Activated naive CD4-positive, alpha-beta T cell treated with anti-CD3 and anti-CD28 coated beads for 36 hours (primary cell): ENCODE measurements at places on chromosomes 1 and 21. TPM values are rescaled to one million over a fixed set of nuclear protein-coding genes. Genes with fewer than 3 reads are reported as not detected.

DNA sequence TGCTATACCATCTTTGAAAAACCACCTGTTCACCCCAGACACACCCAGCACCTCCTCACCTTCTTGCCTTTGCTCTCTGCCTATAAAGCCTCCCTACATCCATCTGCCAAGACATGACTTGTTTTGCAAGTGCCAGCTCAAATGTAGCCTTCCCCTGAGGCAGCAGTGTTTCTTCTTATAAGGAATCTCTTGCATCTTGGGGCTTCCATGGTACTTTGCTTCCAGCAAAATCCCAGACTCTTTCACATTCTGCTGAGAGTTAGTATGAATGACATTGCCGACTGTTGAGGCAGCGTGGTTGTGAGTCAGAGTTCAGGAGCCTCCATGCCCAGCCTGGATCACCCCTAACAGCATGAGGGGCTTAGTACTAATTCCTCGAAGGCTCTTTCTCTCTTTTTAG, 217.4 kb upstream of the RUNX1 start:
- no peak for DNase-seq
- peaks cover 2% of the 10 kb centered on the region for H3K4me1 ChIP-seq
- no peak overlapping the region for H3K27ac ChIP-seq
- no peaks in the 10 kb centered on the region for H3K27me3 ChIP-seq

DNA sequence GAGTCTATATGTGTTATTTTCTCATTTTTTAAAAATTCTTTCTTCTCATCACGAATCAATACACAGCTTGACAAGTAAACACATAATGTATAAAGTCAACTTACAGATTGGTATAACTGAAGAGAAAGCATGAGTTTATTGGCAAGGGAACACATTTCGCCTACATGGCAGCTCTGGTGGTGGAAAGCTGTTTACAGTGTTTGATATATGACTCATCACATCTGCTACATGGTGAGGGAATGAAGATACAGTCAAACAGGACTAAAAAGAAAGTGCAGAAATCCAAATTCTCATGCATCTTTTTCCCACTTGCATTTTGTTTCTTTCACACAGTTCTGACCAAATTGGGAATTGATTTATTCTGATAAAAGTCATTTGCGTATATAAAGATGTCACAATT, 122.2 kb upstream of the ADGRL4 start:
- H3K27ac ChIP-seq, result no peak overlapping the region
- no peaks in the 10 kb centered on the region for H3K36me3 ChIP-seq
- H3K27me3 ChIP-seq, result no peaks in the 10 kb centered on the region
- no peak for DNase-seq
- H3K4me3 ChIP-seq, result no peak overlapping the region

- DNase-seq, result no peak
- no peaks in the 10 kb centered on the region for H3K36me3 ChIP-seq
- no peak overlapping the region for H3K27ac ChIP-seq
- no peak overlapping the region for H3K4me3 ChIP-seq
These were observed 59.0 kb upstream of the CACYBP start for GRCh38 chr1:174940646-174941175.

- H3K27ac ChIP-seq, result no peak overlapping the region
- peaks cover 2% of the 10 kb centered on the region for H3K36me3 ChIP-seq
- no peak overlapping the region for H3K4me3 ChIP-seq
- H3K4me1 ChIP-seq, result peaks cover 13% of the 10 kb centered on the region
These were observed 151.6 kb downstream of the SDCCAG8 start for GRCh38 chr1:243407284-243408018.

DNA sequence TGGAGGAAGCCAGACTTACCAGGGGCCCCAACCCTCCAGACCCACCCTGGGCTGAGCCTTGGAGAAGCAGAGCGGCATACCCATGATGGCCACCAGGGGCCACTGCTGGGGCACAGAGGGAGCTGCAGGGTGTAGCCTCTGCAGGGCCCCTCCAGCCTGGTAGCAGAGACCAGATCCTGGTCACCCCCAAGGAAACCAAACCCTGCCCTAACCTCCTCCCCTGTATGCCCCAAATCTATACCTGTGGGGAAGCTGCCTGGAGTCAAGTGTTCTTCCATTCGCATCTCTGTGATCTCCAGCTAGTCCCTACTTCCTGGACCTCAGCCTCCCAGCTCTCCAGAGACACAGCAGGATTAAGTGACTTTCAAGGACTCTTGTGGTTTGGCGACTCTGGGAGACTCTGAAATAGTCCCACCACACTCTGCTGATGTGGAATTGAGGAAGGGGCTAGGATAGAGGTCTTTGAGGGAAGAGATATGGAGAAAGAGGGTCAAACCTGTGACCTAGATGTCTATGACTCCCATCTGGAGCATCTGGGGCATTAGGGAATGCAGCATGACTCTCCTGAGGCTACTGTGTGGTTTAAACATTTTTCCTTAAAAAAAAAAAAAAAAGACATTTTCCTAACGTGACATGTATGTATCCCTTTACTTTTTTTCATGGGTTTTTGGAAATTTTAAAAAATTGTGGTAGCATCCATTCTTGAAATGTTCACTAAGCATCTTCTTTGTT, 119.2 kb upstream of the IPO9 start:
- H3K36me3 ChIP-seq, result no peaks in the 10 kb centered on the region
- no peaks in the 10 kb centered on the region for H3K27me3 ChIP-seq
- no peak overlapping the region for H3K27ac ChIP-seq
- H3K4me3 ChIP-seq, result no peak overlapping the region
- no peaks in the 10 kb centered on the region for H3K4me1 ChIP-seq
- peak; percentile 70 for DNase-seq

DNA sequence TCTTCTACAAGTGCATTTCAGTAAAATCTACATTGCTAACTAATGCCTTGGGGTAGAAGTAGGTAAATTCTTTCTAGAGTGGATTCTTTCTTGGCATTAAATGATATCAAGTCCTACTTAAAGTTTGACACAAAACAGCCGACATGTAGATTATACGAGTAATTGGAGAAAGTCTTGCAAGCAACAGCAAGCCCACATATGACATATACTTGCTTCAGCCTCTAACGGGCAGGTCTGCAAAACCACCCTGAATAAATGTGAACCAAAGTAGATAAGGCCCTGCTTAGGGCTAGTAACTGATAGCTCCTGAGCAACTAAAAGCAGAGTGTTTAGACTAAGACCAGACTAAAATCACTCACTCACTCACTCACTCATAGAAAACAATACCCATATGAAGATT, 203.2 kb downstream of the LTN1 start:
- no peak overlapping the region for H3K27ac ChIP-seq
- DNase-seq, result no peak
- H3K27me3 ChIP-seq, result no peaks in the 10 kb centered on the region
- no peaks in the 10 kb centered on the region for H3K4me1 ChIP-seq
- peaks cover 8% of the 10 kb centered on the region for H3K36me3 ChIP-seq
- H3K4me3 ChIP-seq, result no peak overlapping the region

GRCh38 chr1:171966426-171967220, 125.3 kb downstream of the DNM3 start:
- no peaks in the 10 kb centered on the region for H3K27me3 ChIP-seq
- H3K4me1 ChIP-seq, result no peaks in the 10 kb centered on the region
- no peak overlapping the region for H3K27ac ChIP-seq
- no peak overlapping the region for H3K4me3 ChIP-seq

GRCh38 chr21:18725653-18726052, 322.1 kb upstream of the TMPRSS15 start:
- H3K4me3 ChIP-seq, result no peak overlapping the region
- no peaks in the 10 kb centered on the region for H3K4me1 ChIP-seq
- no peaks in the 10 kb centered on the region for H3K36me3 ChIP-seq
- no peak for DNase-seq

- H3K36me3 ChIP-seq, result peaks cover 2% of the 10 kb centered on the region
- H3K4me1 ChIP-seq, result peaks cover 3% of the 10 kb centered on the region
- H3K27ac ChIP-seq, result no peak overlapping the region
These were observed 184.5 kb downstream of the CHRM3 start for GRCh38 chr1:239570878-239571277.

GRCh38 chr1:10613861-10614260, 139.1 kb downstream of the PEX14 start:
- H3K4me1 ChIP-seq, result no peaks in the 10 kb centered on the region
- no peak for DNase-seq
- H3K36me3 ChIP-seq, result peaks cover 3% of the 10 kb centered on the region
- no peak overlapping the region for H3K27ac ChIP-seq

The PM20D1 gene
- 0.59 TPM for total RNA-seq

The DIO1 gene
- not detected for total RNA-seq

The TCHH gene
- total RNA-seq, result not detected

The SPRR2B gene
- not detected for total RNA-seq

The SEMA4A gene
- total RNA-seq, result 17.4 TPM
